ENCODE measurements at places on chromosomes 13 and 19.

DNA sequence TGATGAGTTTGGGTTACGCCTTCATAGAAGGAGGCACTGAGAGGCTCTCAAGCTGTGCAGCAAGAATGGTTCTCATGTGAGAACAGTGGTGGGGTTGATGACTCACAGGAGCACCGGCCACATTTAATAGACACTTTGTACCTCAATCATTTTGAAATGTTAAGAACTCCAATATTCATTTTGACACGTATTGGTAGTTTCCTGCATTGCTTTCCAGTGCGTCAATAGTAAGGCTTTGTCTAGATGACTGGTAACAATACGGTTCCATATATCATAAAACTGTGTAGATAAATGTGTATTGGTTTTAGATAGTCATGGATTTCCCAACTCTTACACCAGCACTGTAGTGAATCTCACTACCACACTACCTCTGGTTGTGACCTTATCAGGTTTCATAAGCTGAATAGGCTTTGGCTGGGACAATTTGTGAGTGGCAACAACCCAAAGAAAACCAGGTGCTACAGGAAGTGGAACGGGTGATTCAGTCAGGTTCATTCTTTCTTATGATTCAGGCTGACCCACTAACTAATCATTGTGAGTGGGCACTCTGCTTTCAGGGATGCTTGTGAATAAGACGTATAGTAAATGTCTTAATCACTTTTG is 362.6 kb downstream of the KLF5 start:
- peak; percentile 35 for DNase-seq

GRCh38 chr13:83065108-83065507 is 817.2 kb downstream of the SLITRK1 start:
- DNase-seq = peak; percentile 76

- no peak for DNase-seq
Measured at GRCh38 chr13:52447354-52447753, 3.1 kb downstream of the VPS36 start.

DNA sequence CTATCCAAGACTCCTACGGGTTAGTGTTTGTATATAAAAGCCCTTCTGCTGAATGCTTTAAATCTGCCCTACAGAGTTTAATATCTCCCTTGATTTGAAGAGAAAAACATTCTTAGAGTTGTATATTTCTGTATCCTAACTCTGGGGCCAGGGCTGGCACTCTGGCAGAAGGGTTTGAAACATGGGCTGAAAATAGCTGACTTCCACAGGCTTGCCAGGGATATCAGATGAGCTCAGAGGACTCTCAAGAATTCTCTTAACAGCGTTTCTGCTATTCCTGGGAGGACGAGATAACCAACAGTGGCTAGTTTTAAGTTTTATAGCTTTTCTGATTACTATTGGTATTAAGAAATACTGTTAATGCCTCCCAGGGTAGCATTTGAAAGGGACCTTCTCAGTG is 127.5 kb downstream of the LIG4 start:
- DNase-seq = no peak

DNA sequence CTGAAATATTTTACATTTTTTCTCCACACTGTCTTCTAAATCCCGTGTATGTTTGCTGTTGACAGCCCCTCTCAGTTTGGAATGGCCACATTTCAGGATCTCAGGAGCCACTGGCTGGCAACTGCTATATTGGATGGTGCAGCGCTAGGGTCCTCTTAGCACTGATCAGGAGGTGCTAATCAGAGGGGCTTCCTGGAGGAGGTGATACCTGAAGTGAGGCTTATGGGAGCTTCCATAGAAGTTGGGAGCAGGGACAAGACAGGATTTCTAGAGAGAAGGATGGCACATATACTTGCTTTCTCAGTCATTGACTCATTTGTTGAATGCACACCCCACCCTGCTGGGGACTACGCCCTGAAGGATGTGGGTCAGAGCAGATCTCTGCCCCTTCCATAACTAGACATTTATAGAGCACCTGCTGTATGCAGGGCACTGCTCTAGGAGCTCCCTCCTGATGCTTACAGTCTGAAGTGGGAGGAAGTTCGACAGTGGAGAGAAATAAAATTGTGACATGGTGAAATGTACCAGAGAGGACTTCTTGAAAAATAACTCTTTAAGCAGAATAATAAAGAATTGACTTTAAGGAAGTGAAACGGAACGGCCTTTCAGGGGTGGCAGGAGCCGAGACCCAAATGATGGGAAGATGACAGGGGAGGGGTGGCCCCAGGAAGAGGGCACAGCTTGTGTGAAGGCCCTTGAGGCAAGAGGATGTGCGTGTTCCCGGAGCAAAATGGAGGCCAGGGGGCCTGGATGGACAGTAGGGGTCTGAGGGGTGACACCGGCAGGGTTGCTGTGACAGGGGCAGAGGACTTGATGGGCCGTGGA is 13.1 kb downstream of the AP2A1 start:
- DNase-seq = no peak

DNA sequence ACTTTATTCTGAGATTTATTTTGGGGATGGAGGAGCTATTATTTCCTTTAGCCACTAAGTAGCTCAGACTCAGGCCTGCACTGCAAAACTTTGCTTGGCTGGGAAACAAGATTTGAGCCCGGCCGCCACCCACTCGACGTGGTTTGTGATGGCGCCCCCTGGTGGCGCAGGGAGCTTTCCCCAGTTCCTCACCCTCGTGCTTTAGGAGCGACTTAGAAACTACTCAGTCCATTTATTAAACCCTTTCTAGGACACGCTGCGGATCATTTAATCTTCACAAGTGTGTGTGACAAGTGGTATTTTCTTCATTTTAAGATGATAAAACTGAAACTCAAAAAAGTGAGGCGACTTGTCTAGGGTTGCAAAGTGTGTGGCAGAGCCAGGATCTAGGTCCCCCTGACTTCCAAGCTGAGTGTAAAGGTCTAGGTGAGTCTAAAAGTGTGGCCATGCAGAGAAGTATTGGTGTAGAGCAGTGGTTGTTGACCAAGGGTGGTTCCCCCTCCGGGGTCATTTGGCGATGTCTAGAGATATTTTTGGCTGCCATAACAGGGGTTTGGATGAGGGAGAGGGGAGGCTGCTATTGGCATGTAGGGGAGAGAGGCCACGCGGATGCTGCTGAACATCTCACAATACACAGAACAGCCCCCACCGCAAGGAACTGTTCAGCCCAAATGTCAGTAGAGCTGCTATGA is 2.2 kb downstream of the CXCL17 start:
- peak; percentile 55 for DNase-seq

GRCh38 chr19:44666852-44667556 is 4.3 kb upstream of the CEACAM19 start:
- DNase-seq = no peak

DNA sequence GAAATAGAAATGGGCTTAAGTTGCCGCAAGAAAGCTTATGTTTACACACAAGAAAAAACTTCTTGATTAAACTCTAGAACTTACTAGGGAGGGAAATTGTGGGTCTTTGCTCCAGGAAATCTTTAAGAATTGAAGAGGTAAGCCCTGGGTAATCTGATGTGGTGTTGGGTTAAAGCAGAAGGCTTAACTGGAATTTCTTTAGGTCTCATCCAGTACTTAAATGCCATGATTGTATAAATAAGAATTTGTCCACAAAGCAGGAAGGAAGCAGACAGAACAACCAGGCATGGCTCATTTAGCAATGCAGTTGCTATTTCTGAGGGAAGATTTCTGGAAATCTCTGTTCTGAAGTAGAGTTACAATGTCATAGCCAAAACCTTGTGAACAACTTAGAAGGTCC is 360.4 kb downstream of the KLF5 start:
- no peak for DNase-seq

DNA sequence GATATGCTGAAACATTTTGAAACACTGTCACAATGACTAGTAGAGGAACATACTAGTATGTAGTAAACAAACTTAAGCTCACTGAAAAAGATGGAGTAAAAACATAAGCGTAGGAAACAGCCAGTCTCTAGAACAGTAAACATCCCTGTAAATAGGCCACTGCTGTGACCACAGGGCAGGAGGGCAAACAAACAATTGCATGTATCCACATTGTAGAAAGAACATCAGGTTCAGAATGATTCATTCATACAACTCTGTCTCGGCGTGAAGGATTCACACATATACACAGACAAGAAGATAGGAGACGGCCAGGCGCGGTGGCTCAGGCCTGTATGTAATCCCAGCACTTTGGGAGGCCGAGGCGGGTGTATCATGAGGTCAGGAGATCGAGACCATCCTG is 390.1 kb downstream of the IRS2 start:
- no peak for DNase-seq

- DNase-seq = no peak
Measured at GRCh38 chr19:1166872-1167573, 7.0 kb downstream of the SBNO2 start.

DNA sequence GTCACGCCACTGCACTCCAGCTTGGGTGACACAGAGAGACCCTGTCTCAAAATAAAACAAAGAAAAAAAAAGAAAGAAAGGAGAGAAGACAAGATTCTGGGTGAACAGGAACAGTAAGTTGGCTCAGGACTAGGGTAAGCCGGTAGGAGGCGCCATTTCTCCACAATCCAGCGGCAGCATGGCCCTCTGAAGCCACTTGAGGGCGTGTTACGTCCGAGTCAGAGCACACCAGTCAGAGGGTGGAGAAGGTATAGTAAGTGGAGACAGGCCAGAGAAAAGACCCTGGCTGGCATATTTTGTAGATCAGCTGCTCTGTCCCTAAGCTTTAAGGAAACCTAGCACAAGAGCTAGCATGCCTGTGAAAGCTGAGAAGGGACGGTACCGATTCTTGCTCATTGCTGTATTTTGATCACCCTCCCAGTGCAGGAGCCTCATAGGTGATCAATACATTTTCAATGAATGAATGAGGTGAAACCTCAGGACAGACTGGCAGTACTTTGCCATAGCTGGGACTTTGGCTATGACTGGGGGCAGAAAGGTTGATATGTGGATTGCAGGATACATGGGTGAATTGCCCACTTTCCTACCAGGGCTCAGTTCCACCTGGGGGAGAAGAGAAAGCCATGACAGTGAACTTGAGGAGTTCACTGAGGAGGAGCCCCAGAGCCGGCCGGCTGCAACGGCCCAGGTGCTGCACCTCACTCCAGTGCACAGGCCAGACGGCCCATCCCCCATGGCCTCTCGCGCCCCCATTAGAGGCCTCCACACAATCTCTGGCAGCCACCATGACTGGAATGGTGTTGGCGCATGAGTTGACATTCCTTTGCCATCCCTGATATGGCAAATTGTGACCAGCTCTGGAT is 23.5 kb downstream of the POU2F2 start:
- DNase-seq = peak; percentile 89

DNA sequence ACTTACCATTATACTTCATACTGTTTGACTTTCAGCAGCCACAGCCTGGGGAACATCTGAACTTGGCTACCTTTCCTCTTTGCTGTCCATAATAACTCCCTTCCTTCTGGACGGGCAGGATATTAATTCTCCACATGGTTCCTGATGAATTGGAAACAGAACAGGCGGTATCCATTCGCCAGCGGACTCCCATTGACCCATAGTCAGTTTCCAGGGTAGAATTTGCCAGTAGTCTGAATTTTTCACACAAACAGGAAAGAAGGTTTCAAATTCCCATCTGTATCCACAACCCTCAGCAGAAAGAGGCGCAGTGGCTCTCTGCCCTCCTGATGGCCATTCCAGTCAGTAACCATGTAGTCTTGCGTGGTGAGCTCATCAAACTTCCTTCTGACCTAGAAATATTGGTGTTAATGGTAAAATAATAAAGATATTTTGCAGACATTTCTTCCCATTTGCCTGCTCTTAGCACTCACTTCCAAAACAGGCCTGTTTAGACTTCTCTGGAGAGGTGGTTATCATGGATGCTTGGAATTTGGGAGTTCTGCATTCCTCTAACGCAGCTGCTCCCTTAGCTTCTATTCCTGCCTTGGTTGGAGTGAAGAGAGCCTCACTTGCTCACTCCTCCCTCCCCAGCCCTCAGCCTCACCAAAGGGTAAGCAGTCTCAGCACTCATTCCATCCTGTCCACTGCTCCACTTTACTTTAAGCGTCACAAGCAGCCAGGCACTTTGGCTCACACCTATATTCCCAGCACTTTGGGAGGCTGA is 75.0 kb upstream of the OXGR1 start:
- peak; percentile 10 for DNase-seq

- DNase-seq = no peak
Measured at GRCh38 chr19:50359328-50359818, 6.1 kb downstream of the NAPSA start.

DNA sequence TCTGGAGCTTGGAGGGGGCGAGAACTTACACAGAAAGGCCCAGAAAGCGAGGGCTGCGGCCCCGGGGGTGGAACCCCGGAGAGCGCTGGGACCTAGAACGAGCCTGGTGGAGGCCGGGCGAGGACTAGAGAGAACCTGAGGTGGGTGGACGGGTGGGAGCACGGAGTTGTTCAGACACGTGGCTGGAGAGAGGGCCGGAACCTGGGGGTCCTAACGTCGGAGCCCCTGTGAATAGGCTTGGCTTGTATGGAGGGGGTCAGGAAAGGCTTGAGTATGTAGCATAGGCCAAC is 383 bp downstream of the ZNF581 start:
- DNase-seq = no peak

DNA sequence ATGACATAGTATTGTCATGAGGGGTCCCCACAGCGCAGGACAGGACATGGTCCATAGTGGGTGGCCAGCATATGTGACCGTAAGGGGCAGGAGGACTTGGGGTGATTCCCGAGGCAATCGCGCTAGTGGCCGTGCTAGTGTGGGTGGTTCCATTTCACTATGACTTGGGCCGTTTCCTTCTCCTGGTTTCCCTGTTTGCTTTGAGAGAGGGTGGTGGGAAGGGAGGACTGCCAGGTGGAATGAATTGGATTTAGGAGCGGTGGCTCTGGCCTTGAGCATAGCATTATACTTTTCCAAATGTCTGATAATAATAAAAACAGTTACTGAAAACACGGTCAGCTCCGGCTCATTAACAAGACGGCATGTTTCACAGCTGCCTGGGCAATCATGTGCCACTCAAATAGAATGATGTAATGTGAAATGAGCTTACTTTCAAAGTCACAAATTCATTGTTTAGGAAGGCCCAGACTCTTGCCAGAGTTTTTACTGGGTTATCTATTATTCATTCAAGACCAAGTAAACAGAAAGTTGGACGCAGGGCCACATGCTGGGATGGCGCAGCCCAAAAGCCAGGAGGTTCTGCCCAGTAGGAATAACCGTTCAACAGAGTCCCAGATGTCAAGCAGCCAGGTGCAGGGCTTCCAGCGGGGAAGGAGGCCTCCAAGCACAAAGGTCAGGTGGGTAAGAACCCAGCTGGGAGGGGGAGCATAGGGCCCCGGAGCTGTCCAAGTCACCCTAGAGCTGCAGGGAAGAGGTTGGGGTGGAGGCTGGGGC is 19.6 kb upstream of the SLC15A1 start:
- no peak for DNase-seq

GRCh38 chr13:66926851-66927524 is 303.1 kb downstream of the PCDH9 start:
- no peak for DNase-seq

GRCh38 chr13:36912369-36912768 is 7.7 kb downstream of the SMAD9 start:
- DNase-seq = no peak

All from fibroblast of upper back skin (primary cell).